Activated CD4-positive, alpha-beta T cell treated with anti-CD3 and anti-CD28 coated beads, Interleukin-2, amount 10 ng/mL, durations not matched to agents 24 days and 14 days (primary cell): ENCODE measurements at places on chromosomes 7 and 10.

- DNase-seq: no peak
Observed at GRCh38 chr7:72058579-72058978, 353.6 kb downstream of the CALN1 start.

DNA sequence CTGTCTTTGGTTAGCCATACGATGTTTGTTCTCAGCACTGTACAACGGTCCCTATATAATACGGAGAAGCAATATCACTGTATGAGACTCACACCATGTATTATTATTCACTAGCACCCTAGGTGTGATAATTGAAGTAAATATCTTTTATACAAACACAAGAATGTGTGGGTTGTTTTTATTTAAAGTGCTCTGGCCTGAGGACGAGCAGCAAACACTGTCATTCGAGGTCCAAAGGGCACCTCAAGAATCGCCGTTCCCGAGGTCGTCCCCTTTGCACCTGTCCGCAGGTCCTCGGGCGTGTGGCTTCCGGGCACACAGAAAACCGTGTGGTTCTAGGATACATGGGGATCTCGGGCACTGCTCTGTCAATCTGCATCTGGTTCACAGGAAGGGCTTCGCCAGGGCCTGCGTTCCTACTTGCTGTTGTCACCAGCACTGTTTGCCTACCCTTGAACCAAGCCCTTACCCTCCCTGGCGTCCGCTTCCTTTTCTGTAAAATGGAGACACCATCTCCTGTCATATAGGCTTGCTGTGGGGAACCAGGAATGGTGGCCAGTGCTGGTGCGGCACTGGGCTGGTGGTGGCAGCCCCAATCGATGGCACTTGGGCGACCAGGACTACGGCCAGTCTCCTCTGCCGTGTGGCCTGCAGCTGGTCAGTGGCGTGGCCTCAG, 28.5 kb upstream of the SH2B2 start:
- no peak for DNase-seq

DNA sequence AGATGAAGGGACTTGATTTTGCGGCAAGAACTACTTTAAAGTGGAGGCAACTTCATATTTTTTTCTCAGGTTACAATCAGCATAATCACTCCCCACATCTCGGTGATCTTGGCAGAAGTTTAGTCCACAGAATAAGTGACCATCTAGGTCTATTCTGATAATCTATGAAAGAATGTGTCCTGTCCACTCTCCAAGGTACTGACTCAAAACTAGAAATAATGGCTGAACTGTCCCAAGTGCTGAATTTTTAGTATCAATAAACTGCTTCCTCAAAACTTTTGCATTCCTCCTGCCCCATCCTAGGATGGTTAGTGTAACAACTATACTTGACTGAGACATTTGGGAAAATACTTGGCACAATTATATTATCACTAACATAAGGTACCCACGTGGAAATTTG, 10.9 kb upstream of the CHRM2 start:
- no peak for DNase-seq

DNA sequence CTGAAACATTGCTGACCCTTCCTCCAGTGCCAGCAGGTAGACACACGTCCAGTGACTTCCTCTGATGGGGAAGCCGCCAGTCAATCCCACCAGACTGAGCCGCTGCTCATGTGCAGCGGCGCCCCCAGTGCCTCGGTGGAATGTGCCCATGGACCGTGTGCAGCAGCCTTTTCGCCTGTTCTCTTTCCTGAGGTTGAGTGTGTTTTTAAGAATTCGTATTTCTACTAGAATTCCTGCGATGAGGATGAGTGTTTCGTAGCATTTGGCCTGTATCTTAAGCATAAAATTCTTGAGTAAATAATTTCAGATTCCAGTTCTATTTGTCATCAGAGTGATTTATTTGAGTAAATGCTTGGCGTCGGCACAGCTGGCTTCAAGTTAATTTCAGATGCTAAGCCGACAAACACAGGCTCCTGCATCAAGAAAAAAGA, 35.4 kb downstream of the BNIP3 start:
- no peak for DNase-seq

- no peak for DNase-seq
Observed at GRCh38 chr7:146826329-146826728, 709.7 kb downstream of the CNTNAP2 start.

DNA sequence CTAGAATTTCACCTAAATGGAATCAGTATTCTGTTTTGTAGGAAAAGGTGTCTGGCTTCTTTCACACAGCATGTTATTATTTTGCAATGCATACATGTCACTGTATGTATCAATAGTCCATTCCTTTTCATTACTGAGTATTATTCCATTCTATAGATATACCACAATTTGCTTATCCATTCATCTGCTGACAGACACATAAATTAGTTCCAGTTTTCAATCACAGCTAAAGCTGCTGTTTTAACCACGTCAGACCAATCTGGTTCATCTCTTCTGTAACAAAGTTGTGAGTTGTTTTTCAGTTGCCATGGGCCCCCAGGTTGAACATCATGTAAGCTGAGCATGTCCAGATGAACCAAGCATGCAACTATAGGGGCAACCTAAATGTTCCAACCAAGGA, 282.1 kb upstream of the MKLN1 start:
- DNase-seq: peak; percentile 58
